ENCODE measurements at places on chromosomes 1 and 21. TPM values are rescaled to one million over a fixed set of nuclear protein-coding genes. Genes with fewer than 3 reads are reported as not detected.

The LCE1B gene
- total RNA-seq, result not detected

The SYDE2 gene
- 6.0 TPM for total RNA-seq

GRCh38 chr1:185050823-185051451 lies 5.6 kb downstream of the RNF2 start:
- no peak for DNase-seq
- H3K4me3 ChIP-seq, result no peak overlapping the region
- H3K27ac ChIP-seq, result no peak overlapping the region
- peaks cover 44% of the 10 kb centered on the region for H3K4me1 ChIP-seq
- H3K36me3 ChIP-seq, result peaks cover 8% of the 10 kb centered on the region

DNA sequence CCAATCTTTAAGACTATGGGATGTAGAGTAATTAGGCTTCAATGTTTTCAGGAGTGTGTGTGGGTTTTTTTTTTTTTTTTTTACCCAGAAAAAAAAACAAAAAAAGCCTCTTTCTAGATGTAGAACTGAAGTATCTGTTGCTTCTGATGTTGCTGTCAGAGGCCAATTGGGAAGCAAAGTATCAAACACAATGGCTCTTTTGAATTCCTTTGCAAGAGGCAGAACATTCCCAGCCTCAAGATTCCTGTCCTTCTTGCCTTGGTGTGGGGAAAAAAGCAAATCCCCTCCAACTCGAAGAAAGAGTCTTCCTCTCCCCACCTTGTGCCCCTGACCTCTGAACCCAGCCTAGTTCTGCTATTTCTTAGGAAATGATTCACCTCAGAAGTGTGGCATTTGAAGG lies 55.4 kb upstream of the LMO4 start:
- H3K27ac ChIP-seq, result peak overlapping the region; percentile 94
- H3K4me1 ChIP-seq, result peaks cover 56% of the 10 kb centered on the region
- no peaks in the 10 kb centered on the region for H3K36me3 ChIP-seq
- peak overlapping the region; percentile 63 for H3K4me3 ChIP-seq
- no peaks in the 10 kb centered on the region for H3K27me3 ChIP-seq

- peaks cover 16% of the 10 kb centered on the region for H3K36me3 ChIP-seq
- no peaks in the 10 kb centered on the region for H3K4me1 ChIP-seq
Observed at GRCh38 chr21:44079446-44079845, 27.8 kb upstream of the PWP2 start.
